Anterior cingulate cortex (tissue), 58 donors: ENCODE measurements at places on chromosomes 5 and 9.

DNA sequence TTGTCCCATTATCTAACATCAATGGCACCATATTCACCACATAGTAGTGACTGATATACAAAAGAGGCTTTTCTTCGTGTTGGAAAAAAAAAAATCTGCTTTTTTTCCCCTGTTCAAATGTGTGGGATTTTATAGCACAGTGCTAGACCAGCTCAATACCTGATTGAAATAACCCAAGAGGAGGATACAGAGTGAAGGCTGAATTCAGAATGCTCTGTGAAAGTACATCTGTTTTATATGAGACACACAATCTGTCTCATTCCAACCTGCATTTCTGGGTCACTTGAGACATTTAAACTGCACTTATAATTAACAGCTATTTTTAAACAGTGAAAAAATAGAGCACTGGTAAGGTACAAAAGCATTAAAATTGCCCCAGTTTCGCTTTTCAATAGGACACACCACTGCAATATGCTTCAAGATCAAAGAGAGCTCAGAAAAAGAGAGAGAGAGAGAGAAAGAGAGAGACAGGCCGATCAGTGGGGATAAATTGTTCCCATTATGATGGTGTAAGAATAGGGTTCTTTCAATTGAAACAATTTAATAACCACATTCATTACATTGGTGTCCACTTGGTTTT lies 179.3 kb downstream of the NR2F1-AS1 start:
- no peak for DNase-seq

GRCh38 chr5:34496701-34497469 lies 159.2 kb upstream of the RAI14 start:
- DNase-seq, result no peak

DNA sequence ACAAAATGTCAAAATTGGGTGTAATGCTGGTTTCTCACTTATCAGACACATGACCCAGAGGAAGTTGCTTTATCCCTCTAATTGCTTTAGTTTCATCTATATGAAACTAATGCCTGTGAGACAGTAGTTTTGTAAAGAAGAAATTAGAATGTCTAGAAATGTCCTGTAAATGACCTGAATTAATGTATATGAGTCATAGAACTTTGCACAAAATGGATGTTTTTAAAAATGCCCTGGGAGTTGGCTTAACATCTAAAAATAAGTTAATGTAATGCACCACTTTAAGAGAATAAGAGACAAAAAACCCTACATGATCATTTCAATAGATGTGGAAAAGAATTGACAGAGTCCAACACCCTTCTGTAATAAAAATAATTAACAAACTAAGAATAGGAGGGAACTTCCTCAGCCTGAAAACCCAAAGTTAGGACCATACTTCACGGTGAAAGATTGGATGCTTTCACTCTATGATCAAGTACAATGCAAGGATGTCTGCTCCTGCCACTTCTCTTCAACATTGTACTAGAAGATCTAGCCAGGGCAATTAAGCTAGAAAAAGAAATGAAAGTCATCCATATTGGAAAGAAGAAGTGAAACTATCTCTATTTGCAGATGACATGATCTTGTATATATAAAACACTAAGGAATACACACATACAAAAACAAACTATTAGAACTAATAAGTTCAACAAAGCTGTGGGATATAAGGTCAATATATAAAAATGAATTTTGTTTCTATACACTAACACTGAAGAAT lies 117.9 kb downstream of the MELK start:
- no peak for DNase-seq

DNA sequence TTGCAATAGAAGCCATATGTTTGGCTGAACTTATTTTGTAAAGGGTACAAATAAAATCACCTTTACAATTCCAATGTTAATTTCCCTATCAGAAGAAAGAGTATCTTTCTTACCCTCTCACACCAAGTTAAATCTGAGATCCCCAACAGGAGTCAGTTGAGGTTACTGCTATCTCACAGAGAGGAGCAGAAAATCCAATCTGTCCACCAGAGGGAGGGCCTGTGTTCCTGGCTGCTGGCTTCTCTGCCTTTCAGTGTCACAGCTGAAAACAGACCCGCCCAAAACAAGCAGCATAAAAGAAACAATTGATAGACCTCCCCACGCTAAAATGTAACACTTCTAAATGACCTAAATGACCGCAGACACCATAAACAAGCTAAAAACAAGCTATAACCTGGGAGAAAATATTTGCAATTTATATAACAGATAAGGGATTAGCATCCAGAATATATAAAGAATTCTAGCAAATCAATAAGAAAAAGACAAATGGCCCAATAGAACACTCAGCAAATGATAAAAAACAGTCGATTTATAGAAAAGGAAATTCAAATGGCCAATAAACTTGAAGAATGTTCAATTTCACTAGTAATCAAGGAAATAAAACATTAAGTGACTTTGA lies 24.5 kb upstream of the MVB12B start:
- peak; percentile 38 for DNase-seq

- no peak for DNase-seq
Observed at GRCh38 chr5:131640043-131640856, 5.2 kb upstream of the RAPGEF6 start.

- no peak for DNase-seq
Observed at GRCh38 chr5:20555034-20555433, 567.0 kb upstream of the CDH18 start.

DNA sequence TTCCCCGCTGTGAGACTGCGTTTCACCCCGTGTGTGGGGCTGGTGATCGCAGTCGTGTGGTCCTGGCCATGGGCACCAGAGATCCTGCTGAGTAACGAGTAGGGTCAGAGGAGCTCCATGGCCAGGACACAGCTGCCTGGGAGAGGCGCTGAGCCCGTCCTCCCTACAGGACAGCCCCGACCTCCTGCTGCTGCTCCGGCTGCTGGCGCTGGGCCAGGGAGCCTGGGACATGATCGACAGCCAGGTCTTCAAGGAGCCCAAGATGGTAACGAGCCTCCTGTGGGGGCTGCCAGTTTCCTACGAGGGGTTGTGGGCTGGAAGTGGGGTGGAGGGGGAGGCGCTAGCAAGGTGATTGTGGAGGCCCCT lies 11.0 kb downstream of the NELFB start:
- no peak for DNase-seq

- DNase-seq, result no peak
Observed at GRCh38 chr5:65927503-65928321, 1.3 kb downstream of the ERBIN start.

GRCh38 chr5:154092356-154093141 lies 53.8 kb downstream of the MFAP3 start:
- no peak for DNase-seq

- no peak for DNase-seq
Observed at GRCh38 chr9:135479469-135480052, at the start of gene PPP1R26. TSS of gene PPP1R26 (plus strand) at chr9:135479782. CDS start at chr9:135484511, 4,729 bp downstream.

- no peak for DNase-seq
Observed at GRCh38 chr5:107813559-107813958, 142.8 kb upstream of the EFNA5 start.

GRCh38 chr9:78009186-78009585 lies 22.4 kb downstream of the GNAQ start:
- DNase-seq, result no peak

GRCh38 chr9:69168709-69169217 lies 5.3 kb upstream of the TJP2 start:
- DNase-seq, result no peak

GRCh38 chr9:38118862-38119438 lies 49.9 kb upstream of the SHB start:
- no peak for DNase-seq

GRCh38 chr9:20373263-20373662 lies 249.0 kb downstream of the MLLT3 start:
- no peak for DNase-seq

GRCh38 chr5:87268970-87269377 lies 1.3 kb downstream of the RASA1 start:
- DNase-seq, result no peak

DNA sequence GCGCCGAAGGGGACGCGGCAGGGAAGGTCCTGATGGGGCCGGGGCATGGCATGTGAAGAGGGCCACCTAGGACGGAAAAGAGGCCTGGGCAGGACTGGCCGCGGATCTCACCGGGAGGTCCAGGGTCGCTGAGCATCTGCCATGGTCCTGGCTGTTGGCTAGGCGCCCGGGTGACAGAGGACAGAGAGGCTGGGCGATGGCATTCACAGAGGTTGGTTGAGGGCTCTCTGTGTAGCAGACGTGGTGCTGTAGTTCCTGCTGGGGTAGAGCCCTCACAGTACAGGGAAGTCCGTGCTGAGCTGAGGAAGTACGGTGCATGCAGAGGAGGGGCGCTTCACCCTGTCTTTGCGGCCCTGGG lies 427 bp downstream of the PCYOX1L start:
- DNase-seq, result peak; percentile 42

- no peak for DNase-seq
Observed at GRCh38 chr5:102570747-102571146, 71.9 kb upstream of the SLCO6A1 start.

GRCh38 chr5:154494036-154494435 lies 16.0 kb upstream of the HAND1 start:
- no peak for DNase-seq

GRCh38 chr5:137666461-137666850 lies 69.4 kb downstream of the KLHL3 start:
- no peak for DNase-seq

GRCh38 chr9:78325343-78325742 lies 28.4 kb downstream of the PSAT1 start:
- DNase-seq, result peak; percentile 24

DNA sequence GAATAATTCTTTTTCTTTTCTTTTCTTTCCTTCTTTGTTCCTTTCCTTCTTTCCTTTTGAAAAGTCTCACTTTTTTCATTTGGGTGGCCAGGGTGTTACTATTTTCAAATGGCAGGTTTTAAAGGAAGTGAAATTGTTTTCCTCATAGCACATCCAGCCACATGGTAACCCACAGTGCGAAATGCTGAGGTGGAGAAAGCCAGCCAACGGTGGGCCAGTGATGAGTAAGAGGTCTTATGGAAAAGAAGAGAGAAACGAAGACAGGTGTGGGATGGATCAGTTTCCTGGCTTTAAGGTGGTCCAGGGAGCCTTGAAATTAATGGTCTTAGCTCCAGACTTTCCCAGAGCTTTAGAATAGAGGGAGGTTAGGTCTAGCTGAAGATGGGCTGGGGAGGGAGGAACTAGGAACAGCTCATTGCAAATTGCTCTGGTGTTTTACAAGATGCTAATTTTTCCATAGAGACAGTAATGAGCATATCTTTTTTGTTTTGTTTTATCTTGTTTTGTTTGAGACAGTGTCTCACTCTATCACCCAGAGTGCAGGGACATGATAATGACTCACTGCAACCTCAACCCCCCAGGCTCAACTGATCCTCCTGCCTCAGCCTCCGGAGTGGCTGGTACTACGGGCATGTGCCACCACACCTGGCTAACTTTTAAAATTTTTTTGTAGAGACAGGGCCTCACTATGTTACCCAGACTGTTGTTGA lies 17.8 kb downstream of the ITK start:
- DNase-seq, result no peak

DNA sequence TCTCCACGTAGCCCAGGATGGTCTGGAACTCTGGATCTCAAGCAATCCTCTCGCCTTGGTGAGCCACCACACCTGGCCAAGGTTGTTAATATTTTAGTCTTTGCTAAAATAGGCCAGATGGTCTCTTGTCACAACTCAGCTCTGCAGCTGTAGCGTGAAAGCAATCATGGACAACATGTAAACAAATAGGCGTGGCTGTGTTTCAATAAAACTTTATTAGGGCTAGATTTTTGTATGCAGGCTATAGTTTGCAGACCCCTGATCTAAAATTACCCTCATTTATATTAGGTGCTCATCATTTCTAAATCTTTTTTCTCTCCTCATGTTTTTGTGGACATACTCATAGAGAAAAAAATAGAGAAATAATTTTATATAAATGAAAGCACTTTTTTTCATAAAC lies 72.1 kb upstream of the SLC28A3 start:
- DNase-seq, result no peak

DNA sequence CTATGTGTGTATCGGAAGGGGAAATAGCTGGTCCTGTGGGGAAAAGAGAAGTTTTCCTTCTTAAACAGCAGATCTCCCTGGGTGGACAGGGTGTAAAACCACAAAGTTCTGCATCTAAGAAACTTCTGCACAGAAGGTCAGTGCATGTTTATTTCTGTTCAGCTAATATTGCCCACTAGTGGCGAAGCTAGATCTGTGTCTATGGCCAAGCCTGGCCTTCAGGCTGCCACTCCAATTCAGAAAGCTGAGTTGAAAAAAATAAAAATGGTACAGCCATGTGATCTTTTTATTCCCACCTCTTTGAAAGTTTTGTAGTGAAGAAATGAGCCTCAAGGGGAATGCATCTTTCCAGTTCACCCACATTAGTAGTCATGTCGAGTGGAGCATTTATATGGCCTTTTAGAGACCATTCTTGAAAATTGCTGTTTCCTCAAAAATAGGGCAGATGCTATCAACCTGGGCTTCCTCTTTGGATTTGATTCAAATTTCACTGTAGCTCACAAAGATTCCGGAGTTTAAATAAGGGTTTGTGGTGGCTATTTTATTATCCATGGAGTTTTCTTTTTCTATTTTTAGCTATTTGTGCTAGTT lies 488.0 kb downstream of the PRELID2 start:
- no peak for DNase-seq

- no peak for DNase-seq
Observed at GRCh38 chr5:95669540-95669939, 13.3 kb downstream of the SPATA9 start.

DNA sequence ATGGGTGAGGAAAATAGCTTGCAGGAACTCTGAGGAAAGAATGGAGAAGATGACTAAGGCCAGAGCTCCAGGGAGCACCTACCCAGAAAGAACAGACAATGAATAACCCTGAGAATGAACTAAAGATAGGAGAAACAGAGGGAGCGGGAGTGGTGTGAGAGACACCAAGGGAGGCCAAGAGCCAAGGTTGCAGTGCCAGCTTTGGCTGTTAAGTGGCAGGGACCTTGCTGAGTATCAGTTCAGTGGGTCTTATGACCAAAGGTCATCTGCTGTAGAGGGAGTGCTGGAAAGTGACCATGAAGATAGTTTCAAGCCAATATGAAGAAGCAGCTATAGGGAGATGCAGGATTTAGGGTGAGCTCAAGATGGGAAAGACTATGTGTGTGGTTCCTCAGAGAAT lies 16.7 kb downstream of the P4HA2 start:
- DNase-seq, result no peak

- no peak for DNase-seq
Observed at GRCh38 chr5:121432-121831, 29.5 kb downstream of the PLEKHG4B start.
